Muscle of arm (tissue), 14 donors: ENCODE measurements at places on chromosomes 5 and 9.

DNA sequence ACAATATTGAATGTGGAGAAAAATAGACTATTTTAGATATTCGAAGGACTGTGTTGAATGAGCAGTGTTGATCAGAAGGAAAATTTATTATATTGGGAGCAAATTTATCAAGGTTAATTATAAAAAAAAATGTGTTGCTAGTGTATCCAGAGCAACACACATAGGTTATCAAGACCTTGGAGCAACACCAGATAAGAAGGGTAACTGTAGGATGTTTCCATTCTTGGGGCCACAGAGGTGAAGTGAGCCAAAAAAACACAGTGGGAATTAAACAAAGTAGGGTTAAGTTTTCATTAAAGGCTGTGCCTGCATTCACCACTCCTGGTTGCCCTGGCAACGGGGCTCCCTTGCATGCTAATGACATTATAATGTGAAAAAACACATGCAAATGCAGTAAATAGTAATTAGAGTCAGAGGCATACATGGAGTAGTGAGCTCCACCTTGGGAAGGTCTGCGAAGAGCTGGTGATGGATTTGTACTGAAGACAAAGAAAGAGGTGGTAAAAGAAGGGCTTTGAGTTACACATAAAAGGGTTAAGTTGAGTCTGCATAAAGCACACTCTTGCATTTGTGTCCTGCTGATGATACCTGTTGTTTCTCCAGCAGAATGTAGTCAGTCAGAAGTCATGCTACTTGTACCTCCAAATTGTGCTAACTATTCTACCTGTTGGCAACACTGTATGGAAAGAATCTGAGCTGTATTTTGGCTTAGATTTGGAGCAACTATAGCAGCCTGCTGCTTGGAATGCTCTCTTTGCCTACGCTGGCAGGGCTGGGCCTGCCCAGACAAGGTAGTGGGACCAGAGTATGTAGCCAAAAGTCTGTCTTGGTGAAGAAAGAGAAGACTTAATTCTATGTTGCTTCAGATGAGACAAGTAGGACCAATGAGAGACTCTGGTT, 59.6 kb downstream of the ATG10 start:
- DNase-seq, result no peak

DNA sequence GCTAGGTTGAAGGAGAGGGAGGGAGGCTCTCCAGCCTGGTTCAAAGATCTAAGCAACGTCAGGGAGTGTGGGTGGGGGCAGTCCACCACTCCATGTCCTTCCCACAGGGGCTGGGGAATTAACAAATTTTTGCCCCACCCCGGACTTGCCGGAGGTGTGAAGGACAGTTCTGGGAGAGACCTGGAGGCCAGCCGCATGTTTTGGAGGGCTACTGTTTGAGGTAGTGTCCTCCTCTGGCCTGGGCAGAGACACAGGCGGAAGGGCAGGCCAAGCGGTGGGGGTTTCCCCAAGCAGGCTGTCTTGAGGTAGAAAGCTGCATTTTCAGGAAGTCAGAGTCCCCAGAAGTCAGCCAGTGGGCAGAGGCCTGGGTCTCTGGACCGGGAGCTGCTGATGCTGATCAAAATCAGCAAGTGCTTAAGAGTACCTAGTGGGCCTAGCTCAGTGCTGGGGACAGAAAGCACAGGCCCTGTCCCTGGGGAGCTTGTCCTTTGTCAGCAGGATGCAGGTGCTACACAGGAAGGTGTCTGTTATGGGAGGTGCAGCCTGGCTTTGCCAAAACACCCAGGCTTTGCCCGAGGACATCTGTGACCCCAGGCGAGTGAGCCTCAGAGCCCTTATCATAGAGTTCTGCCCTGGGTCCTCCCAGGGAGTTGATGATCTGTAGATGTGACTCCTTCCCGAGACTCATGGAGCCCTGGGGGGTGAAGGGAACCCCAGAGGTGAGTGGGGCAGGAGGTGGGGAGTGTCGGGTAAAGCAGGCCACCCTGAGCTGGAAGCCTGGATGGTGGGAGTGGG, 18.5 kb downstream of the JADE2 start:
- DNase-seq, result no peak

DNA sequence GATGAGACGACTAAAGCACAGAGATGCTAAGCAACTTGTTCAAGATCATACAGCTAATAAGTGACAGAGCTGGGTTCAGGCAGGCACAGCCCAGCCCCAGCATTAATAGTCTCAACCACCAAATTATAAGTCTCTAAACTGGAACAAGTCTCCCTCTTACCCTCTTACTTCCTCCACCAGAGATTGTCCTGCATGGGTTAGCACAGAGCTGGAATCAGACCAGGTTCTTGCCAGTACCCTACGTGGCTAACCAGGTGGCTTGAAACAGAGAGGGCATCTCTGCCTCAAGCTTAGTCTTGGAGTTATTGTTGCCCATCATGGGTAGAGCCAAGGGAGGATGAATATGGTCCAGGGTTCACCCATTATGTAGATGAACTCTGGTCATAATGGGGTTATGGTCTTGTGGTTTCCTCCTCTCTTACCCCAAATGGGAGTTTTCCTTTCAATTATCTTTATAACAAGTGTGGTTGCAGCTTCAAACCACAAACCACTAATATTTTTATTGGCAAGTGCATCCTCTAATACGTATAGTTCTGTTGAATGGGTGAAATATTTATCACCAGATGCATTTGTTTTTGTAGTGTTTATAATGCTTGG, 8.3 kb upstream of the XPA start:
- DNase-seq, result no peak

DNA sequence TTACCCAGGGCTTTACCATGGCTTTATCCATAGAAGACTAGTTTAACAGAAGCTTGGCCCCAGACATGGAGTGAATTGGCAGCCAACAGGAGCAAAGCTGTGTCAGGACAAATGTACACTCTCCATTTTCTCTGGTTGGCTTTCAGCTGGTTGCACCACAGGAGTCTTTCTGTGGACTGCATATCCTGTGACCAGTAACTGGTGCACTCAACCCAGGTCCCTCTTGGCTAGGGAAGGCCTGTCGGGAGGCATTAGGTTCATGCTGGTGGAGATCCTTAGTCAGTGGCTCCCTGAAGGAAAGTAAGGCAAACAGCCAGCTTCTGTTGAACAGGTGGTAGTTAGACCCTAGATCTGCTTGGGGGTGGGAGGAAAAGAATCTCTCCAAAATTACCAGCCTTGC, 146.9 kb upstream of the TLX3 start:
- no peak for DNase-seq
